ENCODE measurements at places on chromosomes 6 and 20.

GRCh38 chr6:66965227-66965626 is 1258.2 kb upstream of the EYS start:
- no peak for DNase-seq

GRCh38 chr20:32457479-32457986 is 99.4 kb downstream of the ASXL1 start:
- no peak for DNase-seq

- no peak for DNase-seq
Measured at GRCh38 chr6:111536910-111537527, 54.0 kb upstream of the REV3L start.

GRCh38 chr20:54088430-54088829 is 18.0 kb upstream of the BCAS1 start:
- no peak for DNase-seq

DNA sequence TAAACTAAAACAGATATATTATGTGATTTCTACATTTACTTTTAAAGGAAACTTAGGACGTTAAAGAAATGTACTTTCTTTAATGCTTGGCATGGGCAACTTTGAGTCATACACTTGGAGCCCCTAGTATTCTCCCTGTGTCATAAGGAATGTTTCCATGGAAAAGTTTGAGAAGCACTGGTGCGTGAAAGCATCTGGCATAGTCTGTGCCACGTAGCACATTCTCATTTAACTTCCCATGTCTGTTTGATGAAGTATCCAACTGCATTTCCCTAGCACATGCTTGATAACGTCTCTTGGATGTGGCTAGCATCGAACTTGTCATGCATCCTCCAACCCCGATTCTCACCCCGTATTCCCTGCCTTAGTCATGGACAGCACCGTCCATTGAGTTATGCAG is 172.0 kb downstream of the TBC1D7 start:
- no peak for DNase-seq

DNA sequence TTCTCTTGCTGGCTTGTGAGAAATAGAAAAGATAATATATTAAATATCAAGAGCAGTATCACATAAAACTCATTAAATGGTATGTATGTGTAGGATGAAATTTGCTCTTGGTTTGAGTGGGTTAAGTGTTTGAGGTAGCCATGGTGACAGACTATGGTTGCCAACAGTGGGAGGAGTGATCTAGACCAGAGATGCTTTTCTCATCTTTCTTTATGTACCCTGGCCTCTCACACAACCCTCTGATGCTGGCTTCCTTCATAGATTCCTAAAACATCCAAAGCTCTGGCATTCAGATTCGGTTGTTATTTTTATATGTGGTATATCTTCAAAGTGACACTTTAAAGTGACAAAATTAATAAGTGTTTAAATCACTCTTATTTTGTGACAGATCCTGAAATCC is 9.0 kb upstream of the MLIP start:
- no peak for DNase-seq

- no peak for DNase-seq
Measured at GRCh38 chr6:109491207-109491938, 8.4 kb upstream of the ZBTB24 start.

- DNase-seq = no peak
Measured at GRCh38 chr20:5402903-5403531, 86.3 kb upstream of the PROKR2 start.

GRCh38 chr6:26500102-26500501 is at the start of gene BTN1A1:
Gene BTN1A1 (plus strand): TSS chr6:26500303. CDS start chr6:26501287, 984 bp downstream.
- no peak for DNase-seq

DNA sequence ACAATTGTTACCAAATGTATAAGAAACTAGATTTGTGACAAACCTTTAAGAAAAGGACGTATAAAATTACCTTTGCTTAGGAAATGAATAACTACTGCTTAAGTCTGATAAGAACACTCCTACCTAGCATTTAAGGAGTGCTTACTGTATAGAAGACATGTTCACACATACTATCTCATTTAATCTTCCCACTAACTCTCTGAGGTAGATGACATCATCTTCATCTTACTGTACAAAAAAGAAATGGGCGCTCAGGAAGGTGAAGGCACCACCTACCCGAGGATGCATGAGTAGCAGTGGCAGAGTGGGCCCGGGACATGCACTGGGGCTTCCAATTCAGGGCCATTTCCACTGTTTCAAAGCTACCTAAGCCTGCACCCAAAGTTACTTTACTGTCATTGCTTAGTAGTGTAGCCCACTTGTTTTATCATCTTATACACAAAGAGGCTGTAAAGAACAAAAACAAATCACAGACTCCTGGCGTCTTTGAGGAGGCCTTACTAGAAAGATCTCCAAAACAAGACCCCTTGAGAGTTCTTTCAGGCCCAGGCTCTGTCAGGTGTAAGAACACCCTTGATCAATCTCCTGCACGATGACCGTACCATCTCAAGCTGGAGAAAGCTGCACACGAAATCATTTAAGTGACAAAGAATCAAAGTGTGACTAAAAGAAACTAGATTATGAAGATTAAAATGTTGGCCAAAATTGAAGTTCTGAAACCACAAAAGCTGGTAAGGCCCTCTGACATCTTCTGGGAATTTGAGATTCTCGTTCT is 128.0 kb downstream of the INSM1 start:
- no peak for DNase-seq

- DNase-seq = no peak
Measured at GRCh38 chr6:157268396-157268795, 54.9 kb downstream of the TMEM242 start.

DNA sequence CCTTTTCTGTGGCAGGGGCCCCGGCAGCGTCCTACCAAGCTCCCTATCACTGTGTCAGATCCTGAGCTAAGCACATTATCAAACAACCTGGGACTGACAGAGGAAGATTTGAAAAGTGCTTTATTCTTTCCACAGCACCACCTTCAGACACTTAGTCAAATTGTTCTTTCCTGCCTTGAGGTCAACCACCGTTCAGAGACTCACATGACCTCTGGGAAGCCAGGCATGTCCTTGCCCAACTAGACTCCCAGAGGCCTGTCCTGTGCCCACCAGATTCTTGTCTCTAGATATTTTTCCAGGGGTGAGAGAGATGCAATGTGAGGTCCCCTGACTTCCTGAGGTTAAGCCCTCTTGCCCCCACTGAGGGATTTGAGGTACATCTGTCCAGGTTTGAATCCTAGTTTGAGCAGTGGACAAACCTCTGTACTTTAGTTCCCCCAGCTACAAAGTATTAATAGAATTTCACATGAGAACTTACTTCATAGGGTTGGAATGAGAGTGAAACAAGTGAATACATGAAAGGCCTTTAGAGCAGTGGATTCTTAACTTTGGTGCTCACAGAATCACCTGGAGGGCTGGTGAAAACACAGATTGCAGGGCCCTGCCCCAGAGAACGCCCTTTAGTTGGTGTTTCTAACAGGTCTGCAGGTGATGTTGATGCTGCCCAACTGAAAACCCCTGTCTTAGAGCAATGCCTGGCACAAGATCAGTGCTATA is 179.8 kb downstream of the CLIC5 start:
- no peak for DNase-seq

DNA sequence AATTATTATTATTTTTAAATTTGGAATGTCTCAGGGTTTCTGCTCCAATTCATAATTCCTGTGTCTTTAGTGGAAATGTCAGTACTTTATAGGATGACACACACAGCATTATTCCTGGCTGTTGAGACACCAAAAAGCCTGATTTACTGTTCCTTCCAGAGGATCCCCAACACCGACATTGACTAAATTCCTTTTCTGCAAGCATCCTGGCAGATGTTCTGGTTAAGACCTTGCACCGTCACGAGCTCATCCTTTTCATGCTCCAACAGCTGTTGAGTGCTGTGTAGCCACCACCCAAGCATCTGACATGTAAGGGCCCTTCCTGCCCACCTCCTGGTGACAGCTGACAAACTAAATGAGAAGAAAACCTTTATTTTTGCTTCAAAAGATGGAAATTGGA is 284.3 kb upstream of the SULF2 start:
- DNase-seq = no peak

DNA sequence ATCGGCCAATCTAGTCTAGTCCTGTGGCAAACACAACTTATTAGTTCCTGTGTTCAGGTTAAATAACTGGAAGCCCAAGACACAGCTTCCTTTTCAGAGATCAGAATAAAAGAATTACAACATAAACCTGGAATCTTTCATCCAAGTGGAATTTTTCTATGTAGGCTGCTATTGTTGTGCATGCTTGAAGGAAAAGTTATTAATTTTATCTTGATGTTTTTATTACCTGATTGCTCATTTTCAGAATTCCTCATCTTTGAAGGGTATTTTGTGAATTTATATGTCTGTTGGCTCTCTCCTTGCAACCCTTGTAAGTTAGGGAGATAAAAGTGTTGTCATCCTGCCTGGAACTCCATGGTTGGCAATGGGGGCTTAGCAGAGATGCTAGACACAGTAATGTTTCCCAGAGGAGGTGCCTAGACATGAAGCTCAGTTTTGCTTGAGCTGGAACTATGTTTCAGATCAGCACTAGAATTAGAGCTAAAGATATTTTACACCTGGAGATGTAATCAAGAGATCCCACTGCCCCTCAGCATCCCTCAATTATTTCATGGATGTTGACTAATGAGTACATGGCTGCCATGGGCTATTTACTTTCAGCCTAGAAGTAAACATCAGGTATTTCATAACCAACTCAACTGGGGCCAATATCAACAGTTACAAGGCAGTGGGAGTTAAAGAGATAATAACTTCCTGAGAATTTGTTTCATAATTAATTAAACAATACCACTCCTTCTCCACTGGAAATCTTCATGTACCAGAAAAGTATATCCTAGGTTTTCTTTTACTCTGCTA is 367.0 kb upstream of the MARCKS start:
- no peak for DNase-seq

- no peak for DNase-seq
Measured at GRCh38 chr6:122482750-122483080, 11.1 kb upstream of the SERINC1 start.

- DNase-seq = no peak
Measured at GRCh38 chr6:139483079-139483478, 108.6 kb upstream of the CITED2 start.

- DNase-seq = peak; percentile 31
Measured at GRCh38 chr6:136643850-136644596, 93.8 kb upstream of the MAP7 start.

DNA sequence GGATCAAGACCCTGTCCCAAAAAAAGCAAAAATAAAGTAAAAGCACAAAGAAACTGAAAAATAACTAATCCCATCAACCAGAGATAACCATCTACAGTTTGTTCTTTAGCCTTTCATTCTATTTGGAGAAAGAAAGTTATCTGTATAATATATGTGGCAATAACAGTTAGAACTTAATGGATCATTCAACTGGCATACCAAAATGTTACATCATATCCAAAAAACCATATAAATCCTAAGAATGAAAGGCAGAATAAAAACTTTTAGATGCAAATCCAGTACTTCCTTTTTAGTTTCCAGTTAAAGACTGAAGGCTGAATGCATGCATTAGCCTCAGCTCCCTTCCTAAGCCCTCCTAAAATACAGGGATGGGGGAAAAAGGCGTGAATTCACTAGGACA is 25.2 kb downstream of the ILRUN start:
- no peak for DNase-seq

DNA sequence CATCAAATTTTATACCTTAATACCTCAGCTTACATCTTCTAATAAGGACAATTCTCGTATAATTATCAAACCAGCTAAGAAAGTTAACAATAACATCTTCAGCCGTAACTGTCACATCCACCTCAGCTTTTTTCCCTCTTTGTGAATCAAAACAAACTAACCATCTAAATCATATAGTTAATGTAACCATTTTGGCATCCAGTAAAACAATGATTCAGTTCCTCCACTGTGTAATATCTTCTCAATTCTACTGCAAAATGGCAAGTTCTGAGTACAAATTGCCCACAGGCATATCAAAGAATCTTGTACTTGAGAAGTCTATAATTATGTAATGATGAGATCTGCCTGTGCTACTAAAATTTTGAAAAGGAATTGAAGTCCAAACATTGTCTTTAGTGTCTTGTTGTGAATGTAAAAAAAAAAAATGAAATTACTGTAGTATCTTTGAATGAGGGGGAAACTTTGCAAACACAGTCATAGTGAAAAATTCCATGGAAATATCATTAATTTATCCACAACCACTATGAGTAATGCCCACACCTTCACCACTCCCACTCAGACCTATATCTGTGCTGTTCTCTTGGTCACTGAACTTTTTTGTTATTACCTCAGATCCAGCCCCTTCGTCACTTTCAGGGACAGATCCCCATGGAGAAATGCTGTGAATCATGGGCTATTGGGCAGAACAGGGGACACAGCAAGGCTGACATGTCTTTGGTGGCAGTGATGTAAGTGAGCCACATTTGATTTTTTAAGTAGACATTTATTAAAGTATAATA is 178.6 kb upstream of the RAB32 start:
- DNase-seq = no peak

DNA sequence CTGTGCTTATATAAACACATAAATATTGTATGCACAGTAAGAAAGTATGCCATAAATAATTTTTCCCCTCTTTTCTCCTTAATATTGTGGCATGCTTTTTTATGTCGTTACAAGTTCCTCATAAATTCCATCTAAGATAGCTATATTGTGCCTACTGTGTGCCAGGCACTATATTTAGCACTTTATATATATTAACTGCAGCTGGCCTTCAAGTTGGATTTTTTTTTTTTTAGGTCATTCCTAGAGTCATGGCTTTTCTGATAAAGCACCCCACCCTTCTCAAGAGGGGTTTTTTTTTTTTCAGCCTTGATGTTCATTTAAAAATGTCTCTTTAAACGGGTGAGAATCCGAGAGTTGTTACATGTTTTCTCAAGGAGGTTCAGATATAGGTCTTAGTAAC is 42.8 kb upstream of the RNF8 start:
- no peak for DNase-seq

DNA sequence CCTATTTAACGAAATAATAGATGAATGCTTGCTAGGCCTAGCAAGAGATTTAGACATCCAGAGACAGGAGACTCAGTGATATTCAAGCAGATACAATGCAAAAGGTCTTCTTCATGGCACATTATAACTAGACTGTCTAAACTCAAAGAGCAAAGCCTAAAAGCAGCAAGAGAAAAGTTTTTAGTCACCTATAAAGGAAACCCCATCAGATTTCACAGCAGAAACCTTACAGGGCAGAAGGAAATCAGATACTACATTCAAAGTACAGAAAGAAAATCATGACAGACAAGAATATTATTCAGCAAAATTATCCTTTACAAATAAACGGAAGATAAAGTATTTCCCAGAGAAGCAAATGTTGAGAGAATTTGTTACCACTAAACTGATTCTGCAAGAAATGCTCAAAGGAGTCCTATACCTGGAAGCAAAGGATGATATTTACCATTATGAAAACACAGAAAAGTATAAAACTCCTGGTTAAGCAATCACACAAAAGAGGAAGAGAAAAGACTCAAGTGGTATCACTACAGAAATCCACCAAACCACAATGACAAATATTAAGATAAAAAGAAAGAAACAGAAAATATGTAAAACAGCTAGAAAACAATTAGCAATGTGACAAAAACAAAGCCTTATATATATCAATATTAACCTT is 333.7 kb downstream of the MEI4 start:
- no peak for DNase-seq

DNA sequence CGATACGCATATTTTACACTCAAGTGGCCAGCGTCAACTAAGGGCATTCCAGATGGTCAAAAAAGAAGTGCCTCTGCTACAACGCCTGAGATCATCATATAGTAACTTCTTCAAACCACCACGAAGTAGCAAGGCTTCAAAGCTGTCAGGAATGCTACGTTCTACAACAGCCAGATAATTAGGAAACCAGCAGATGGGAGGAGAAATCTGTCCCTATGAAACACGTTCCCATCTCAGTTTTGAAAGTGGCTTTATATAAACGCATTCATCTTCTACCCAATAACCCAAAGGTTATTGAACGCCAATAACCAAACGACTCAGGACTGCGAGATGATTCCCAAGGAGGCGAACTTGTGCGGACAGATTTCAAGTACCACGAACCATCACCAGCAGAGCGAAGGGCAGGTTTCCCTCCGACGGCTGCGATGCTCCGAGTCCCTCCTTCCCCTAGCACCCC is 1.2 kb downstream of the ABHD12 start:
- DNase-seq = no peak

Measured in stimulated activated CD8-positive, alpha-beta memory T cell treated with anti-CD3 and anti-CD28 coated beads, Interleukin-15, amount 100 ng/mL, for 48 hours (primary cell).